NCI-H146 (cell line): ENCODE measurements at places on chromosomes 4 and X.

GRCh38 chr4:112176596-112176995 is 31.3 kb downstream of the FAM241A start:
- DNase-seq: no peak

DNA sequence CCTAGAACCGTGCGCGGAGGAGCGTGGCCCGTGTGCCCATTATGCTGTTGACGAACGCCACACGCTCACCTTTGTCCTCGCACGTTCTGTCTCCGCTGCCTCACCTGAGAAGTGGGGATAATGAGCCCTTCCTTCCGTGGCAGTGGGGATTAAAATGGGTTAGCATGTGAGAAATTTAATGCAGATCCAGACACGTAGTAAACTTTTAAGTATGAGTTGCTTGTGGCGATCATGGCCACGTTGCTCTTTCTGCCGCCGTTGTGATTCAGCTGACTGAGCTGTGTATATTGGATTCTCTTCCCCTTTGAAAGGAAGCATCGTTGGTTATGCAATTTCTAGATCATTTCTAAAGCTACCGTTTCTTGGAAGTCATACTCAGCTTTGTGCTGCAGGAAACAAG is 16.5 kb downstream of the TBC1D14 start:
- DNase-seq: no peak

DNA sequence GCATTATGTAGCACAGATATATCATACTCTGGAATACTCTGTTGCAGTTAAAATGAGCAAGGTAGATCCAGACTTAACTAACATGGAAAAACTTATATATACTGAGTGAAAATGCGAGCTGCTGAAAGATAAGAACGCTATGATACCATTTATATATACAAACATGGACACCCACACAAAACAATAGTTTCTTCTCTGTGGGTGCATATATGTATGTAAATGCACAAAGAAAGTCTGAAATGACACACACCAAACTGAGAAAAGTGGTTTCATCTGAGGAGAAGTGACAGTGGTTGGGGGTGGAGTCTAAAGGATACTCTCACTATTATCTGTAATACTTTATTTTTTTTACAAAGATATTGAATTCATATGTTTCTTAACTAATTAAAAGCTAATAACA is 12.2 kb upstream of the FGF2 start:
- no peak for DNase-seq

GRCh38 chr4:3711183-3712111 is 54.7 kb upstream of the ADRA2C start:
- no peak for DNase-seq

GRCh38 chr4:157978680-157979361 is 194.0 kb downstream of the GASK1B start:
- DNase-seq: peak; percentile 83

DNA sequence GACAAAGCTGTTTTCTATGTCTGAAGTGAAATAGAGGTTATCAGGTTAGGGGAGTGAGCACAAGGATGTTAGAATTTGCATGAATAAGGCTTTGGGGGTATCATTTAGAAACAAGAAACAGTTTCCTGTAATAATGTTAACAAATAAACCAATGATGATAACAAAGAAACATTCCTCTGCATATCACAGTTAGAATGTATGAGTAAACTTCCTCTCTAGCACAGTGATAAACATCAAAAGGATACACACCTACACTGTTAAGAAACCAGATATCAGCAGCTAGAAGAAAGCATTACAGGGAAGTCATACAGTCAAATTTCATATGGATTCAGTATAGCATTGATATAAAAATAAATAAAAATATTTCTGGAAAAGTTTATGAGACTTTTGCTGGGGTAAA is 340.0 kb upstream of the MAGEB16 start:
- no peak for DNase-seq

- DNase-seq: no peak
Measured at GRCh38 chr4:169282429-169283113, 11.8 kb upstream of the SH3RF1 start.

DNA sequence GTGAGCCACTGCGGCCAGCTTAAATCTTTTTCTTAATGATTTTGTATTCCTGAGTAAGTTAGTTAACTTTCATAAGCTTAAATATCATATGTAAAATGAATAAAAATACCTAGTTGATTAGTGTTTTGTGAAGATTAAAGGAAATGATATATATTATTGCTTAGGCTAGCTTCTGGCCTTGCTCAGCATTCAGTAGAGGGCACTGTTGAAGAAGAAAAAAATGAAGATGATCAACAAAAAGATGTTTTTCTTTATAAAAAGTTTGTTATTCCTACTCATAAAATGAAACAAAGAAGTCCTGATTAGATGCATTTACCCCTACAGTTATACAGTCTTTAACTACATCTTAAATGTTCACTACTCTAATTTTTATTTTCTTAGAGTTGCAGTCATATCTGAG is 797.7 kb downstream of the RAPGEF2 start:
- no peak for DNase-seq

- no peak for DNase-seq
Measured at GRCh38 chr4:24743206-24743605, 52.2 kb upstream of the SOD3 start.

DNA sequence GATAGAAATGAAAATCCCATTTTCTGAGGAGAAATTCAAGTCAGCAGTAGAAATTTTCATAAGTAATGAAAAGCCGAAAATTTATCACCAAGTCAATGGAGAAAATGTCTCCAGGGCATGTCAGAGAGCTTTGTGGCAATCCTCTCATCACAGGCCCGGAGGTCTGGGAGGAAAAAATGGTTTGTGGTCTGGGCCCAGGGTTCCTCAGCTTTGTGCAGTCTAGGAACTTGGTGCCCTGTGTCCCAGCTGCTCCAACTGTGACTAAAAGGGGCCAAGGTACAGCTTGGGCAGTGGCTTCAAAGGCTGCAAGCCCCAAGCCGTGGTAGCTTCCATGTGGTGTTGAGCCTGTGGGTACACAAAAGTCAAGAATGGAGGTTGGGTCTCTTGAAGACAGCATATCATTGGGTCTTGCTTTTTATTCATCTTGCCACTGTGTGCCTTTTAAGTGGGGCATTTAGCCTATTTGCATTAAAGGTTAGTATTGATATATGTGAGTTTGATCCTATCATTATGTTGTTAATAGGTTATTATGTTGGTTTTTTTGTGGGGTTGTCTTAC is 608.5 kb downstream of the PDHA2 start:
- no peak for DNase-seq

GRCh38 chr4:6960154-6960553 is 50.5 kb downstream of the TBC1D14 start:
- DNase-seq: no peak

DNA sequence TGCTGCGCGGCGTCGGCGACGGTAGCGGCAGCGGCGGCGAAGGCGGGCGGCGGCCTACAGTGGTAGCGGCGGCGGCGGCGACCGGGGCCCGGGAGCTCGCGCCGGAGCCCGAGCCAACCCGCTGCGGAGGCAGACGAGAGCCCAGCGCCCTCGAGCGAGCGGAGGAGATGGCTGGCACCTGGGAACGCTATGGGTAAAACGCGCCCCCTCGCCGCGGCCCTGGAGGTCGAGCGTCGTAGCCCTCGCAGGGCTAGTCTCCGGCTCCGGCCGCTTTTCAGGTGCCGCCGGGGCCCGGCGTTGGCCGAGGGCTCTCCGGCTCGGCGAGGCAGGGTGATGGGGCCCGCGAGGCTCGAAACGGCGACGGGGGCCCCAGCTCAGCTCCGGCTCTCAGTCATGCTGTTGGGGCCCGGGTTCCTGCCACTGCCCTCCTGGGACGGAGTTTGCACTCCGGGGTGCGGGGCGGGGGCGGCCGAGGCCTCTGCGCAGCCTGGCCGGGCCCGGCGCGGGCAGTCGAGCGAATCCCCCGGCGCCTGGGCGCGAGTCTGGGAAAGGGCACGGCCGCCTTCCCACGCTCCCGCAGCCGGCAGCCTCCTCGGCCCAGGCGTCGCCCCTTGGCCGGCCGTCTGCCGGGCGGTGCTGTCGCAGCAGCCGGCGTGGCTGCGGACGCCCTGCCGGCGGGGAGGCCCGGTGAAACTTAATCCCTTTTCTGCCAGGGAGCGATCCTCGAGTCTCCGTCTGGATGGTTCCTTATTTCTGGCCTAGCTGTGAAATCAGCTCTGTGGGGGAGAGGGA is 768 bp downstream of the MID2 start:
- peak; percentile 27 for DNase-seq

GRCh38 chrX:20455001-20455400 is 188.3 kb upstream of the RPS6KA3 start:
- no peak for DNase-seq

DNA sequence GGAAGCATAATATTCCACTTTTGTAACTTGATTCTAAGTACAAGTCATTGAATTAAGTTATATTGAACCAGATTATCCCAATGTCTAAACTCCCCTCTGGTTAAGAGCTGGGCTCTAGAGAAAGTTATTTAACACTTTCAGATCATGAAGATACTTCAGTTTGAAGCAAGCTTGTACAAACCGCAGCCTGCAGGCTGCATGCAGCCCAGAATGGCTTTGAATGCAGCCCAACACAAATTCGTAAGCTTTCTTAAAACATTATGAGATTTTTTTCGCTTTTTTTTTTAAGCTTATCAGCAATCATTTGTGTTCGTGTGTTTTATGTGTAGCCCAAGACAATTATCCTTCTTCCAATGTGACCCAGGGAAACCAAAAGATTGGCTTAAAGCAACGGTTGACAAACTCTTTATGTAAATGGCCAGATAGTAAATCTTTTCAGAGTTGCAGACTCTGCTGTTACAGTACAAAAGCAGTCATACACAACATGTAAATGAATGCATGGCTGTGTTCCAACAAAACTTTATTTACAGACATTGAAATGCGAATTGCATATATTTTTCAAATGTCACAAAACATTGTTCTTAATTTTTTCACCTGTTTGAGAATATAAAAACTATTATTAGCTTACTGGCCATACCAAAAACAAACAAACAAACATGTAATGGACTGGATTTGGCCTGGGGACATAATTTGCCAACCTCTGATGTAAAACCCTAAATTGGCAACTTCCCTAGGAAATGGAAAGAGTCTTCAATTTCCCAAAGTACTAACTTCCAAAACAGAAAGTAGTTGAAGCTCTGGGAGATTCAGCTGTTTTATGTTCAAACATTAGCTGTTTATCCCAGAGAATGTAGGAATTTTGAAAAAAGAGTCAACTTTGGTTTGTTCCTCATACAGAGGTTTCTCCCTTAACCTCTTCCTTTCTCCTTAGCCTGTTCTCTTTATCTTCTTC is 201.1 kb upstream of the MBNL3 start:
- DNase-seq: no peak

GRCh38 chrX:69493193-69493592 is 10.9 kb upstream of the NALF2 start:
- DNase-seq: peak; percentile 15

DNA sequence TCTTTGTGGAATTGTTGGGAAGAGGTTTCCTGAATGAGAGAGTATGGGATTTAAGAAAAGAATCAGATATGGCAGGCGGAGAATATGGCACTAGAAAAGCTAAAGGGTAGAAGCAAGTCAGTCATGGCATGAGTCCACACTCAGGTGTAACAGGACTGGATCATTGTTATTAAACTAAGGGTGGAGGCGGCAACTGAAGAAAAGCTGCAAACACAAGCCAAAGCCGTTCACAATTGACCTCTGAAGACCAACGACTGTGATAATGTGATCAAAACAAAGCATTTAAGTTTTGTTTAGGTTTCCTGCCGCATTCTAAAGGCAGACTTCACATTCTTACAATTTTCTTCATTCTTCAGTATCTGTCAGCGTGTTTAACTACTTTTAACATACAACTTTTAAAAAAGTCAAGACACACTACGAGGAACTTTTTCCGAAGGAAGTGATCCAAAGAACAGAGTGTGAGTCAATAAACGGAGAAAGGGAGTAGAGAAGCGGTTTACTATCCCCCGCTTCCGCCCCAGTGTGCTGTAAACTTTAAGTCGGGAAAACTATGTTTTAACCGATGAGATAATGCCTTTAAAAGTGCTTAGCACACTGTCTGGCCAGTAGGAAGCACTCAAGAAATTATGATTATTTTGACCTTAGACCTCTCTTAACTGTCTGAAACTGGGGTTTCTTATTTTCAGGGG is 909 bp upstream of the SLAIN2 start:
- peak; percentile 2 for DNase-seq

GRCh38 chrX:24055043-24055356 is 244 bp downstream of the EIF2S3 start:
- no peak for DNase-seq
